ENCODE measurements at places on chromosomes 5 and 9. TPM values are rescaled to one million over a fixed set of nuclear protein-coding genes. Genes with fewer than 3 reads are reported as not detected.

The PARP8 gene
- total RNA-seq = 8.2 TPM

The PDGFRB gene
- 180 TPM for total RNA-seq

The PCDHA9 gene
- total RNA-seq = 0.49 TPM

The NEUROG1 gene
- not detected for total RNA-seq

The ADCY2 gene
- under 0.01 TPM for total RNA-seq

Data from fibroblast of the aortic adventitia (primary cell).